ENCODE measurements at places on chromosomes 3 and 15. TPM values are rescaled to one million over a fixed set of nuclear protein-coding genes. Genes with fewer than 3 reads are reported as not detected.

- no peak for DNase-seq
Measured at GRCh38 chr3:185540695-185541094, 11.7 kb downstream of the LIPH start.

DNA sequence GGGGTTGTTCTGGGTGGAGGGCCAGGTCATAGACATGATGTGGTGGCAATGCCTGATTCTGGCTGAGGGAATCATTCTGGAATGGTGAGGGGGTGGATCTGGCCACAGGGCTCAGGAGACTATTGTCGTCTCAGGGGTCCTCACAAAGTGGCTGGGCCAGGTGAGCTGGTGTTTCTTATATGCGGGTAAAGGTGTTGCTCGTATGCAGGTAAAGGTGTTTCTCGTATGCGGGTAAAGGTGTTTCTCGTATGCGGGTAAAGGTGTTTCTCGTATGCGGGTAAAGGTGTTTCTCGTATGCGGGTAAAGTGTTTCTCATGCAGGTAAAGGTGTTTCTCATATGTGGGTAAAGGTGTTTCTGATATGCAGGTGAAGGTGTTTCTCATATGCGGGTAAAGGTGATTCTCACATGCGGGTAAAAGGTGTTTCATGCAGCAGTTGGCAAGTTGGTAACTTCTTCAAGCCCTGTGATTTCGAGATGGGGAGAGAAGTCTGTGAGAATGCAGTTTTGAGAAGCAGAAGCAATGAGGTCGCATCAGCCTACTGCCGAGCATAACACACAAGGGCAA, 10.5 kb upstream of the MUC4 start:
- no peak for DNase-seq

DNA sequence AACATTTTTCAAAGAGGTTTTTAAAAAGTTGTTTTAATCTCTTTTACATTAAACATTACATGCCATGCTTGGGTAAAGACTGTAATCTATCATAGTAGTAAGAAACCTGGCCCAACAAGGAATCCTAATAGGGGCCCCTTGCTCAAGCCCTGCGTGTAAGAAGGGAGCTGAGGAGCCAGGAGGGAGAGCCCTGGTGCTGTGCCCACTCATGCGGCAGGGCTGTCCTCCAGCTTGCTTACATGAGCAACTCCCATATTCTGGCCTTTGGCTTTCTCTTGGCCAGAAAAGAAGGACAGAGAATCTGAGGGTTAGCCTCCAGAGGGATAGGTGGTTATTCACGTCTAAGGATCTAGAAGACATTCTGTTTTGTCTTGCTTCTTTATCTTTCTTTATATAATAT, 49.8 kb downstream of the KBTBD12 start:
- DNase-seq = no peak

DNA sequence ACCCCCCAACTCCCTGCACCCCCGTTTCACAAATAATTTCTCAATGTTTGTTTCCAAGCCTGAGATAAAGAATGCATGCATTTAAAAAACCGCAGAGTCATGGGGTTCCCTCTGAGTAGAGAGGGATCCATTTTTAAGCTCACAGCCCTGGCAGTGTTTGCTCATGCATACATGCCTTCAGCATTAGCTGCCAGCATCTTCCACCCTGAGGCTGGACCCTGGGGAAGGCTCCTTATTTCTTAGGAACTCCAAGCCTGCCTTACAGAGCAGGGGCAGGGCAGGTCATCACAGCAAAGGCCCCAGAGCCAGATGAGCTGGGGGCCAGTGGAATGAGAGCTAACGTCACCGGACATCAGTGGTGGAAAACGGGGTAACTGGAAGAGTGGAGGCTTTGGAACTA, 31.3 kb downstream of the TLE3 start:
- DNase-seq = no peak

- no peak for DNase-seq
Measured at GRCh38 chr3:129625072-129625874, 18.8 kb upstream of the PLXND1 start.

RAB8B gene
- total RNA-seq = 33.6 TPM

CHAC1 gene
- 4.7 TPM for total RNA-seq

CYP1A2 gene
- not detected for total RNA-seq

HGD gene
- total RNA-seq = 72.0 TPM

GRK7 gene
- not detected for total RNA-seq

SMCO1 gene
- not detected for total RNA-seq

Data from kidney (tissue), 22 donors.